Left forelimb (tissue), 1 donor: ENCODE measurements at places on chromosomes 7 and 10.

DNA sequence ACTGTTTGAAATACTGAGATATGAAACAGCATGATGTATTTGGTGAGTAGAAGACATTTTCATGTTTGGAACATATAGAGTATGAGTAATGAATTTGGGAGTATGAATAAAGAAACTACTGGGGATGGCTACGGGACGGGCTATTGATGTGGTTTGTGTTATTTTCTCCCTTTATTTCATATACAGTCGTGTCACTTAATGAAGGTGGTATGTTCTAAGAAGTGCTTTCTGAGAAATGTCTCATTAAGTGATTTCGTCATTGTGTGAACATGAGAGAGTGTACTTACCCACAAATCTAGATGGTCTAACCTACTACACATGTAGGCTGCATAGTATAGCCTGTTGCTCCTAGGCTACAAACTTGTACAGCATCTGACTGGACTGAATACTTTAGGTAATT lies 106.3 kb downstream of the CCNY start:
- DNase-seq, result no peak

- DNase-seq, result no peak
Measured at GRCh38 chr10:78066012-78066411, 32.3 kb downstream of the RPS24 start.

GRCh38 chr7:30321882-30322192 lies 37.4 kb downstream of the ZNRF2 start:
- no peak for DNase-seq

GRCh38 chr7:41730161-41730560 lies 27.3 kb upstream of the INHBA start:
- no peak for DNase-seq

- DNase-seq, result no peak
Measured at GRCh38 chr7:66734006-66734405, 6.5 kb upstream of the RABGEF1 start.

- DNase-seq, result no peak
Measured at GRCh38 chr10:124565565-124566221, 104.1 kb downstream of the LHPP start.

- no peak for DNase-seq
Measured at GRCh38 chr10:111126077-111126476, 49.2 kb downstream of the ADRA2A start.

DNA sequence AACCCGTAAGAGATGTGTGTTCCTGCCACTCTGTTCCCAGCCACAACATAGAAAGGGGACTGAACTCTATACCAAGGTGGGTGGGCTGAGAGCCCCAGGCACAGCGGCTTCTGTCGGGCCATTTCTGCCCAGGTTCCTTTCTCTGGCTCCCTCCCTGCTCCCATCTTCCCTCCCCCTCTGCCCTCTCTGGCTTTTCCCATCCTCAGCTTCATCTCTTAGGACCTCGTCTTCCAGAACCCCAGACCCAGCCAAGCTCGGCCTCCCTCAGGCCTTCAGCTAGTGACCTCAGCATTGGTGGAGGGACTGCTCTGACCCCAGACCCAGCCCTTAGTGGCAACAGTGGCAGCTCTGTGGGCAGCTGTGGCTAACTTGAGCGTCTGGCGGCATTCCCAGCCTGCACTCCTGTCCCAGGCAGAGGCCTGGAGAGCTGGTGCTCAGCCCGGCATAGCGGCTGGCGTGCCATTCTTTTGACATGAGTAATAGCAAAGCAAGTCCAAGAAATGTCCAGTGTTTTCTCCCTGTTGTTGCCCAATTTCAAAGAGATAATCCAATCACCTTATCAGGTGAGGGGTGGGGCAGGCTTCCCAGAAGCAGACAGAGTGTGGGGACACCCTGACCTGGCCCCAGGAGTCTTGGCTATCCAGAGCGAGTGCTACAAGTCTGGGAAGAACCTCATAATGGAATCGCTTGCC lies 15.9 kb downstream of the PTPRE start:
- DNase-seq, result no peak

- no peak for DNase-seq
Measured at GRCh38 chr10:102342958-102343357, 52.5 kb upstream of the NFKB2 start.

DNA sequence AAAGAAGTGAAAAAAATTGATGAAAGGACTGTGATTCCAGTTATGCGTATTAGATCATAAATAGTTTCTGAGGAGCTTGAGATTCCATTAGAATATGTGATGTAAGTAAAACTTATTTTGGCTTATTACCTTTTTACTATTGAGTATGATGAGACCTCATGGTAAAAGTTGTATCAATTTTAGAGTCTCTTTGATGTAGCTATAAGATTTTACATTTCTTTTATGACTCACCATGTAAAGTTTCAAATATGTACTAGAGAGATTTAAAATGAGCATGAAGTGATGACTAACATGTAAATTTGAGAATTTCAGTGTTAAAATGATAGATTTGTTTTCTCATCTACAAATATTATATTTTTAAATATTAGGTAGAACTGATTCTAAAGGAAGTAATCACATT lies 276.5 kb downstream of the OTUD1 start:
- no peak for DNase-seq

DNA sequence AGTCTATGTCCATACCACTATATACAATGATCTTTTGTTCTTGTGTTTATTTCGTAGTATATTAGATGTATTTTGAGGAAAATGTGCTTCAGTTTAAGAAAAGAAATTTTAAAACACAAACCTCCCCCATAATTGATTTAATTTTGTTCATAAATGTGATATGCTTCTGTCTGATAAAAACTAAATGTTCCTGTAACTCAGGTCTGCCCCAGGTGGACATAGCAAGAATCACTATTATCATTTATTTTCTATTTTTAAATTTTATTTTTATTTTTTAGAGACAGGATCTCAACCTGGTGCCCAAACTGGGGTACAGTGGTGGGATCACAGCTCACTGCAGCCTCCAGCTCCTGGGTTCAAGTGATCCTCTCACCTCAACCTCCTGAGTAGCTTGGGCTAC lies 43.2 kb downstream of the BEND7 start:
- no peak for DNase-seq

- no peak for DNase-seq
Measured at GRCh38 chr10:3830946-3831345, 45.9 kb upstream of the KLF6 start.

- no peak for DNase-seq
Measured at GRCh38 chr7:1889556-1890181, 219.6 kb downstream of the ELFN1 start.

GRCh38 chr10:3042589-3042988 lies 24.8 kb upstream of the PFKP start:
- no peak for DNase-seq

DNA sequence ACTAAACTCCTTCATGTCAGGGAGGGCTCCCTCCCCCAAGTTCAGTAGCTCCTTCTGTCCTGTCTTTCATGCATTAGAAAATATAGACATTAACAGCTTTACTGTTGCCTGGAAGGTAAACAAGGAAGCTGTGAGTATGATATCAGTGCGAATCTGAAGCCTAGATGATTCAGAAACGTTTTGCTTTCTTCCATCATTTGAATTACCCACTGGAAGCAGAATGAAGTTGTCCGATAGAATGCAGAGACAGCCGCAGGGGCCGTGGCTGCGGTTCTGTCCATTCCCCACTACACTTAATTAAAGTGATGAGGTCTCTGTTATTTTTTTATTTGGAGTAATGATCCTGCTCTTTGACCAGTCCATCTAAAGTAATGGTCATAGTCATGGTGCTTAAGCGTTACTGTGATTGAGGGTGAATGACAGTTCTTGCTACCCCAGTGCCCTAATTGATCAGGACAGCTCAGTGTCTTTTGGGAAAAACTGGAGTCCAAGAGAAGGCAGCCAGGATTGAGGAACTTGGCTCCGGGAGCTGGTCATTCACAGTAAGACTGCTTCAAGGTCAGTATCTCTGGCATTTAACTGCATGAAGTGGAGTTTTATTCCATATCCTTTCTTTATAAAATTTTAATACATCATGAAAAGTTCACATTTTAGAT lies 69.9 kb downstream of the PTPRE start:
- no peak for DNase-seq

GRCh38 chr10:47262606-47263533 lies 37.1 kb upstream of the GDF10 start:
- DNase-seq, result no peak

DNA sequence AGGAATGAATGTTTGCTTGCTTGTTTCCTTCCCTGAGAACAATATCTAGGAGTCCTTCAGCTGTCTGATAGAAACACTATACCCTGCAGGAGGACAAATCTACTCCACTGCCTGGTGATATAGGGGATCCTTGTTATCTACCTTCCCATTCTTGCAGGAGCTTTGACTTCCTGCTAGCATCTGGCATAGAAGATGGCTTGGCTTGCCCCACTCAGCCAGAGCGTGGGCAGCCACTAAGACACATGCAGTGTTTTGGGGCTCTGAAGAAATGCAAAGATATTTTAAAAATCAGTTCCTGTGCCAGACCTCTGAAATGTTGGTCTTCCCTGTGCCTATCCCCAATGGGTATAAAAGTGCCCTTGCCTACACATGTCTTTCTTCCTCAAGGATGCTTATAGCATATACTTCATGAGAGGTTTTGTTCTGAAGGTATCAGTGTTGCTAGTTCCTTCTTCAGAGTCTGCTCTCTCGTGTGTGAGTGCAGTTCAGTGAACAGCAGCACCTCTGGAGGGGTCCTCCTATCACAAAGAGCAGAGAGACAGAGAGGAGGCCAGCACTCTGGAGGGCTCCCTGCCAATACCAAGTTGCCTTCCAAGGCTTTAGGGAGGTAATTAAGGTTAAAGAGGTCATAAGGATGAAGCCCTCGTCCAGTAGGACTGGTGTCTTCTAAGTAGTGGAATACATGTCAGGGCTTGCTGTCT lies 149.1 kb upstream of the CALCR start:
- DNase-seq, result no peak

DNA sequence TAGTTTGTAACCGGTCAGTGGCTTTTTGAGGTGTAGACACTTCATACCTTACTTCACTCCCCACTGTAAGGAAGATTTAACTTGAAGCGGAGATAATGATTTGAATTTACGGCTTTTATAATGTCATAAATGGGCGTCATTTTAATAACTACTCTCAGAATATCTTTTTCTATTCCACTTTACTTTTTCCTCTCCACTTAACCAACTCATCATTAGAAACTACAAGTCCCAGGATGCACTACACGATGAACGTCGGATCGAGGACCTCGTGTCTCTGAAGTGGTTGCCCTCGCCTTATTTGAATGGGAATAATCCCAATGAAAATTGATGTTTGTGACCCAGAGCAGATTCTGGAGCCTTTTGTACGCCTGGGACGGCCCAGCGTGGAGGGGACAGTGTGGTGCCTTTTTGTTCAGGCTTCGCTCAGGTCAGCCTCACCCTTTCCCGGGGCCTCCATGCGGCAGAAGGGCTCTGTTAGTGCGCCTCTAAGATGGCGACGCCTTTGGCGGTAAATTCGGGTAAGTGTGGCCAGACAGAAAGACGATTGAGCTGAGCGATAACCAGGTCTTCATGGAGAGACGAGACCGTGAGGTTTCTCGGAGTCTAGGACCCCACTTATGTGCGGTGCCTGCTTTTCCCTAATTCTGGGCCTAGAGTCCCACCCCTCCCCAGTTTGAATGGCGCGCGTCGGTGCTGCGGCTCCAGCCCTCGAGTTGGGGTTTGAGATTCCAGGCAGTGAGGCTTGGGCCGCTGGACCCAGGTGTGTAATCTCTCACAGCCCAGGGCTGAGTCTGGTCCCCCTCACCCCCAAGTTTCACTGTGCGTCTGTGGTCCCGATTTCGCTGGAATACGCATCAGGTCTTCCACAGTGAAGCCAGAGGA lies at the start of gene NUP205:
Gene NUP205, plus strand, starts transcription at position 463 of the 882 bp plus-strand sequence. Its CDS starts 28 bp downstream, at position 491.
- DNase-seq, result peak; percentile 94

- DNase-seq, result no peak
Measured at GRCh38 chr7:83835424-83835823, 186.5 kb upstream of the SEMA3E start.

- no peak for DNase-seq
Measured at GRCh38 chr10:100569687-100570481, 34.1 kb downstream of the HIF1AN start.

DNA sequence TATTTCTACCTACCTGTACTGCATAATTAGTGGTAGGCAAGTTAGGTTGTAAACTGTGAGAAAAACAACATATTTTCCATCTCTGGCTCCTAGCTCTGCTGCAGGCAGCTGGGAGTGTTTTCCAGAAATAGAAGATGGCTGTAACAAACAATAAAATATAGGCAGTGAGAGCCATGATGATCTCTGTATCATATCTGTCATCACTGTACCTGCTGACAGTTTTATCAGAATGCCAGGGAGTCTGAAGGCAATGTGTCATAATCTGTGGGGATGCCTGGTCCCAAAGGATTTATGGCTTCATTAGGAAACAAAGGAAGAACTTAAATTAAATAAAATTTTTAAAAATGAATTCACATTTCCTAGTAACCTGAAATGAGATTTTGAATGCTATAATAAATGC lies 160.9 kb upstream of the SMIM30 start:
- DNase-seq, result no peak

GRCh38 chr7:10308276-10308675 lies 665.4 kb upstream of the PHF14 start:
- DNase-seq, result no peak

GRCh38 chr10:13296476-13296875 lies 3.4 kb downstream of the PHYH start:
- DNase-seq, result no peak

GRCh38 chr10:79345241-79346011 lies 1.8 kb upstream of the PPIF start:
- peak; percentile 46 for DNase-seq

- DNase-seq, result peak; percentile 77
Measured at GRCh38 chr7:12403287-12404181, at the start of gene VWDE. TSS of gene VWDE (minus strand) at chr7:12403865. CDS start at chr7:12403716, 149 bp downstream.

DNA sequence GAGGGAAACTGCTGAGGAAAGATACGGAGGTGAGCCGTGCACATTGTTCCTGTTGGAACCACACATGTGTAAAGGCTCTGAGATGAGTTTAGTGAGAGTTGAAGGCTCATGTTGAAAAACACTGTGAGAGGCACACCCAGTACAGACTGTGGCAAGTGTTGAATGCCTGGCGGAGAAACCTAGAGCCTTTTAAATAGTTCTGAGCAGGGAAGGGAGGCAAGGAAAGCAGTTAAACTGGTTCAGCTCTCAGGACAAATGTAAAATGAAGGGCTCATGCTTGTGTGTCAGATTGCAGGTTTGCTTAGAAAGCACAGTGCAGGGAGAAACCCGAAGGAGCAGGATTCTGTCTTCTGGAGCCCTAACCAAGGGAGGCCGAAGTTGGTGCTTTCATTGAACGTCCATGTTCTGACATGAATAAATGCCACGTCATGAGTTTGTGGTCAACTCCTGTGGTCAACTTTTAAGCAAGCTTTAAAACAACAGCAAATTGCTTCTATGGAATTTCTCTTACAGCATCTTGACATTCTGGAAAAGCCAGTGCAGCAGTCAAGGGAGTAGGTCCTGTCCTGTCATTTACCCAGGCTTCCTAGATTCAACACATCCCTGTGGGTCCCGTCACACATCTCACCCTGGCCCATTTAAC lies 650.9 kb upstream of the GALNT17 start:
- DNase-seq, result no peak

DNA sequence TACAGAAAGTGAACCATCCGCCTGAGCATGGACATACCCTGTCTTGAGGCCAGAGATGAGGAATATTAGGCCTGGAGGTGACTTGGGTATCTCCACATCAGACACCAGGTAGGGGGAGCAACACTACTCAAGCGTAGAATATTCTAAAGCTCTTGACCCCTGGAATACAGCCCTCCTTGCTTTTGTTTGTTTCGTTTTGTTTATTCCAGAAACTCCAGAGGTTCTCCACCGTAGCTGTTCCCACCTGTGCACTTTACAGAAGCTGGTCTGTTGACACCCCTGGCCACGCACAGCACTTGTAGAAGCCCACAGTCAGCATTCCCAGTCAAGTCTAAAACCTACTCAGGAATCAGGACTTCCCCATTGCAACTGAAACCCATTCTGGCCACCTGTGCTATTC lies 139.6 kb upstream of the NEBL start:
- no peak for DNase-seq
